Activated CD4-positive, alpha-beta memory T cell treated with anti-CD3 and anti-CD28 coated beads for 36 hours (primary cell): ENCODE measurements at places on chromosomes 6 and 20.

GRCh38 chr6:134537146-134537555 lies 219.2 kb upstream of the SGK1 start:
- no peak for DNase-seq

DNA sequence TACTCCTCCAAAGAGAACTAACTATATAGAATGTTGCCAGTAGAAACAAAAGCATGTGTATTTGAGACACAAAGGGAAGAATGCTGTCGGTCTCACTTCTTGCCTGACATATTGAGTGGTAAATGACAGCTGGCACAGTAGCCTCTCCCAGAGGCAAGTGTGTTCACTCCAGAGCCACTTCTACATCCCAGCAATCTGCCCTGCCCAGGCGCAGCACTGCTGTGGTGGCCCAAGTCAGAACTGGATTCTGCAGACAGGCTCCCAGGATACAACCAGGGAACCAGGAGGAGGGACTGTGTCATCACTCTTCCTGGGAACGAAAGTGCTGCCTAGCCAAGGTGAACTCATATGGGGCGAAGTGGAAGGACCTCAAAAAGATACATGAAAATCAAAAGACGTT lies 103.2 kb upstream of the ARMC2 start:
- DNase-seq: no peak

- DNase-seq: peak; percentile 15
Observed at GRCh38 chr20:37194621-37195417, 15.5 kb upstream of the MROH8 start.

GRCh38 chr6:11810854-11811643 lies 32.4 kb upstream of the ADTRP start:
- DNase-seq: no peak

GRCh38 chr6:39891976-39892375 lies 42.3 kb downstream of the MOCS1 start:
- DNase-seq: no peak

GRCh38 chr20:25233016-25233772 lies 14.7 kb upstream of the PYGB start:
- no peak for DNase-seq

DNA sequence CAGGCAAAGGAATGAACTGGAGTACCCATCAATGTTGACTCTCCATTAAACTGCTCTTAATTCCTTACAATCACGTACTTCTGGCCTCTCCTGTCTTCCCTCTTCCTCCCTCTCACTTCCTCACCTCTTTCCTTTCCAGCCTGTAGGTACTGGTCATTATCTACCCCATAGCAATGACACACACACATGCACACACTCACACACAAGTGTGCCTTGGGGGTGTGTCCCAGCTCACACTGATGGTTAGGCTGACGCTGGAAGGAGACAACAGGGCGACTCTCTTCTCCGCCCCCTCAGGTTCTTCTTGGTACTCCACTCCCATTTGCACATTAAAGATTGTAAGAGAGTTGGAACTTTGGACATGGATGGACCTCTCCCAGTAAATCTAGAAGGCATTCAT lies 14.0 kb upstream of the SERPINB9 start:
- no peak for DNase-seq

DNA sequence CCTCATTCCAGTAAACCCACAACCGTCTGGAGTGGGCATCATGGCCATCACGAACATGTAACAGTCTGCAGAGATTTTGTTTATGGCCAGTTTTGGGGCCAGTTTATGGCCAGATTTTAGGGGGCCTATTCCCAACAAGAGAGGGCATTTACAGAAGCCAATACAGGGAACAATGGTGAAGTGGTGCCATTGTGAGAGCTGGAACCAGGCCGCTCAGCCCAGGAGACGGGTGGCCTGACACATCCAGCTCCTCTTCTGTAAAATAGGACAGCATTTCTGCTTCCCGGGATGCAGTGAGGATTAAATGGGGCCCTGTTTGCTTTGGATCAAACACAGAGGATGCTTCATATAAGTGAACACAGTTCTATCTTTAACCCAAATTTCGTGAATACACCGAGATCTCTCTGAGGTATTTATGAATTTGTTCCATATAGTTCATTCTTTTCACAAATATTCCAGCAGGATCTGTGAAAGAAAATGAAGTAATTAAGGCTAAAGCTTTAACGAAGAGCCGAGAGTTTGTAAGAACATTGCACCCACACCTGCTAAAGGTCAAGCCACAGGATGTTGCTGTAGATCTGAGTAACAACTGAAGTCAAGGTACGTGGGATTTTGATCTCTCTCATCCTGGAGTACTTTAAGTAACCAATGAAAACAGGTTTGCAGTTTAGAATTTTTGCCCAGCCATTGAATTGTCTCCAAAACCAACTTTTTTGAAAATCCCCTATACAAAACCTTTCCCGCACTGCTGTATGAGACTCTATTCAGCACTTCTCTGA lies 14.5 kb upstream of the SIRPG start:
- DNase-seq: peak; percentile 64

DNA sequence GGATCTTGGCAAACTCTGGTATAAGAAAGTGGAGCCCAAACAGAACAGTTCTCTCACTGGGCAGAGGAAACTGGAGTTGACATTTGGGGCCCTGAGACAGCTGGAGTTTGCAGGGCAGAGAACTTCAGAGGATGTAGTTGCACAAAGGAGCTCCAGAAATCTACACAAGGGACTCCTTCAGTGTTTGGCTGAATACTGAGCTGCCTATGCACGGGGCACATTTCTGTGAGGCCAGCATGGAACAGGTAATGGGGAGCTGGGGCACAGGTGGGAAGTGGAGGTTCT lies 169.3 kb downstream of the ANKRD60 start:
- DNase-seq: no peak

DNA sequence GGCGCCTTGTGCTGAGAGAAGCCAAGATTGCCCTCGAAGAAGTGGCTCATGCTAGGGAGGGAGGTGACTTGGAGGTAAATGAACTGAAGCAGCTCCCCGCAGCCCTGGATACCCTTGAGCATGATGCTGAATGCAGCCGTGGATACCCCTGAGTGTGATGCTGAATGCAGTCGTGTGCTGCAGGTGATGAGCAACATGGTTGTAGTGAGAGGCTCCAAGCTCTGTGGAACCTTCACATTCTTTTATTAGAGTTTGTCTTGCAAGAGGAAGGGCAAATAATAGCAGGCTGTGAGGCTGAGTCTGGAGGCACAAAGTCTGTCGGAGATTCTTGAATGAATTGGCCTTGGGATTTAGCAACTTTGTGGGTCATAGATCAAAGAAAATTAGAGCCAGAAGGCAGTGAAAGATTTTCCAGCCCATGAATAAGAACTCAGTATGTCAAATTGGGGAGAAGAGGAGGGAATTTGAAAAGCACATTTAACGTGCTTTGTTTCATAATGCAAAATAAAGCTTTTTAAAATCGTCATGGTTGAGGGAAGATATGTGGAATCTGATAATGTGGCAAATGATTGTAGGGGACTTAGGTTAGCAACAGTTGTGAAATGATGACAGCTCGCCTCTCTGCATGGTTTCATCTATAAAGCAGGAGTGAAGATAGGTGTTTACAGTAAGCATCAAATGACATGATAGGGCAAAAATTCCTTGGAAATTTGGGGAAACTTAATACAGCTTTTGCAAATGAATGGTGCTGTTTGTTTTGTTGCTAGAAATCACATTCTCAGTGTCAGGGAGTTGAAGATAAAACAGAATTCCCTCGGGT lies 120.1 kb upstream of the TIAM2 start:
- DNase-seq: no peak
